Karpas-422 (cell line): ENCODE measurements at places on chromosomes 5 and 9. TPM values are rescaled to one million over a fixed set of nuclear protein-coding genes. Genes with fewer than 3 reads are reported as not detected.
A peak's percentile ranks its signal among the peaks of the same experiment; 100 is the strongest.

DNA sequence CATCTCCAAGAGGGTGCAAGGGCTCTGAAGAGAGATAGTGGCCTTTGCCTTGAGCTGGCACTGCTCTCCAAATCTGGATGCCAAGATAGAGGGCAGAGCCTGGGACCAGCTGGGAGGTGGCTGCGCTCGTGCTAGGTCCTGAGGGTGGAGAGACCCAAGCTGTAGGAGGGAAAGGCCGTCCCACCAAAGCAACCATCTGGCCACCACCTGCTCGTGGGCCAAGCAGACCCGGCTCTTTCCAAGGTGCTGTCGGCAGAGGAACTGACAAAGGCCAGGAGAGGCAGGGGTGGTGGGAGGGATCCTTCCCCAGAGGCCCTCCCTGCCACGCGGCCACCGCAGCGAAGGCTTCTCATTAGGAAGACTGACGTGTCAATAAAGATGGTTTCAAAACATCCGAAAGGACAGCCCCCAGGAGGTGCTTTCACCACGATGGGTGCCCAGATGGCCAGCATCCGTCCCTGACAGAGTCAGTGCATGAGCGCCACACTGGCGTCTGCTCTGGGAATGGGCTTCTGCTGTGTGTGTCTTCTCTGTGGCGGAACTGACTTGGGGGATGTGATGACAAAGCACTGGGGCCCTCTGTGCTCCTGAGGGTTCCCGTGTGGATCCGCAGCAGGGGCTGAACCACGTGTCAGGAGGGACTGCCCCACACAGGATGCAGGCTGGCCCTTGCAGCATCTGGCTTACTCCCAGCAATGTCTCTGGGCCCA lies 213.5 kb downstream of the FANCC start:
- no peak overlapping the region for H3K27ac ChIP-seq
- no peak overlapping the region for H3K4me3 ChIP-seq
- no peaks in the 10 kb centered on the region for H3K4me1 ChIP-seq
- H3K36me3 ChIP-seq: no peaks in the 10 kb centered on the region

DNA sequence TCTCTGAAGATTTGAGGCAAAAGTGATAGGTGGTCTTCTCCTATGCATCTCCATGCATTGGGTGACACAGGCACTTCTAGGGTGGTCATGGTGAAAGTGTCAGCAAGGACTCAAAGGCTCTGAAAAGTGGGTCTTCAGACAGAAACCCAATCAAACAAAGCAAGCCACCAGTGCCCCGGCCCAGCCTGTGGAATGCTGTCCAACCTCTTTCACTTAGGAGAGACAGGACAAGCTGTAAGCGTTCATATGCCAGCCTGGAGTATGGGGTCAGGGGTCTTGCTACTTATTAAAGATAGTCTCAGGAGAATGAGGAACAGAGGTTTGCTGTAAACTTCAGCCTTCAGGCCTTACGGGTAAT lies 324.5 kb downstream of the GADD45G start:
- no peak overlapping the region for H3K4me3 ChIP-seq
- no peaks in the 10 kb centered on the region for H3K27me3 ChIP-seq
- H3K27ac ChIP-seq: no peak overlapping the region
- H3K36me3 ChIP-seq: no peaks in the 10 kb centered on the region

- H3K27me3 ChIP-seq: no peaks in the 10 kb centered on the region
- no peak overlapping the region for H3K27ac ChIP-seq
- no peaks in the 10 kb centered on the region for H3K36me3 ChIP-seq
- H3K4me3 ChIP-seq: no peak overlapping the region
- DNase-seq: no peak
- no peaks in the 10 kb centered on the region for H3K4me1 ChIP-seq
Observed at GRCh38 chr5:121292664-121293063, 559.0 kb upstream of the FTMT start.

DNA sequence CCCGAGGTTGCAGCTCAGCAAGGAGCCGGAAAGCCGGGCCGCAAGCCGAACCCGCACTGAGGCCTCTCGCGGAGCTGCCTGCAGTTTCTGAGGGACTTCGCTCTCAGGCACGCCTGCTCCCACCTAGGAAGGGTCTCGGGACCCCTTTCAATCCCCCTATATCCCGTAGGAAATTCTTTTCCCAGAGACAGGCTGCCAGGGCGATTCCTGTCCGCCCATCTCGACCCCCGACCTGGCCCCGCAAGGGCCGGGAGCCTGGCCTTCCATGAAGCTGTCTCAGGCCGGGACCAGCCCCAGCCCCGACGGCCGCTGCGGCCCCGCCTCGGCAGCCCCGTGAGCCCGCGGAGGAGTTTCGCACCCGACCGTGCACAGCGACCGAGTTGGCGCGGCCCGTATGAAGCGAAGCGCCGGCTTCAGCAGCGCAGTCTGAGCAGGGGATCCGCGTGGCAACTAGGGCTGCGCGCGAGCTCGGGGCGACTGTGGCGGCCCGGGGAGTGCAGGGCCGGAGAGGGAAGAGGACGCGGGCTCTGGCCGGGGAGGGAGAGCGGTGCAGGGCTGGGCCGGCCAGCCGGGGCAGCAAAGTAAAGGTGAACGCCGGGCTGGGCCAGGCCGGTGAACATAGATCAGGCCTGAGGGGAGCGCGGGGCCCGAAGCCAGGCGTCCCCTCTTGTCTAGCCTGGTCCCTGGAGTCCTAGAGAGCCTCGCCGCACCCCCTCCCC lies 977 bp upstream of the PRDM12 start:
- H3K27me3 ChIP-seq: no peaks in the 10 kb centered on the region
- DNase-seq: no peak
- H3K4me1 ChIP-seq: no peaks in the 10 kb centered on the region
- no peak overlapping the region for H3K27ac ChIP-seq

- H3K27ac ChIP-seq: no peak overlapping the region
- DNase-seq: no peak
- H3K27me3 ChIP-seq: no peaks in the 10 kb centered on the region
- no peak overlapping the region for H3K4me3 ChIP-seq
- no peaks in the 10 kb centered on the region for H3K4me1 ChIP-seq
Observed at GRCh38 chr5:7394889-7395431, 978 bp upstream of the ADCY2 start.

GRCh38 chr5:84642795-84643194 lies 258.1 kb upstream of the EDIL3 start:
- no peak overlapping the region for H3K27ac ChIP-seq

- H3K27me3 ChIP-seq: no peaks in the 10 kb centered on the region
- H3K36me3 ChIP-seq: no peaks in the 10 kb centered on the region
- no peaks in the 10 kb centered on the region for H3K4me1 ChIP-seq
- no peak overlapping the region for H3K4me3 ChIP-seq
- no peak for DNase-seq
Observed at GRCh38 chr9:23686257-23686656, 139.8 kb downstream of the ELAVL2 start.

DNA sequence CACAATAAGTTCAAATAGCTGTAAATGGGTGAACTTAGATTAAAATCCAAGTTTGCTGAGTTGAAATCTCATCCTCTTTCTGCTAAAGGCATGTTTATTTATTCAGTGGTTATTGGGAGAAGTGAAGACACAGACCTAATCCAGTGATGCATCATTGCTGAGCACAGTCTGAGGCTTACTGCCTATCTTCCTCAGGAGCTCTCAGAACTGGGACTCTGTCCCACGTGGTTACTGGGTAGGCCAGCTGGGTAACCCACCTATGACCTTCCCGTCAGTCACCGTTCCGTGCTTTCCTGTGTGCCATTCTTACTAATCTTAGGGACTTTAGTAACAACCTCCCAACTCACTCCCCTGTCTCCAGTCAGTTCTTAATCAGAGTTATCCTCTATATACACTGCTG lies 226.8 kb upstream of the ATP10B start:
- DNase-seq: no peak
- H3K4me1 ChIP-seq: no peaks in the 10 kb centered on the region
- no peak overlapping the region for H3K4me3 ChIP-seq
- H3K27me3 ChIP-seq: no peaks in the 10 kb centered on the region

DNA sequence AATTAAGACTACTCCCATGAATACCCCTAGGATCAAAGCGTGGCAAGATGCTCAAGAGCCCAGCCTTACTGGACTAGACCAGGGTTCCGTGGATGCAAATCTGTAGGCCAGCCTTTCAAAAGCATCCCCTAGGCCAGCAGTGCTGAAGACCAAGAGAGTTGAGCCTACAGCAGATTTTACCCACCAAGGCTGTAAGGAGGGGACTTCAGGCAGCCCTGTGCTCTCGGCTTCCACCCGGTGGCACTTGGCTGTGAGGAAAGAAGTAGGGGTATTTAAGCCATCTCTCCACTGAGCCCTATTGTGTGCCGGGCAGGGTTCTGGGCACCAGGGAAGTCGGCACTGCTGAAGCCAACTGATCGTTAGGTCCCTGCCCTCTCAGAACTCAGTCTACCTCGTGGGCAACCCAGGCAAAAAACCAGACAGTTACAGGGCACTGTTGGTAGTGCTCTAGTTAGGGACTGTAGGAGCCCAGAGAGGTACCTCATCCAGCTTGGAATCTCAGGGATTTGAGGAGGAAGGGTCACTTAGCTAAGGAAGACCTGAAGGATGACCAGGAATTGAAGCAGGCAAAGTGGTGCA lies 25.5 kb downstream of the TCF7 start:
- H3K36me3 ChIP-seq: peaks cover 12% of the 10 kb centered on the region; the same call in 1 of the 2 replicates
- no peak for DNase-seq
- H3K27ac ChIP-seq: no peak overlapping the region

DNA sequence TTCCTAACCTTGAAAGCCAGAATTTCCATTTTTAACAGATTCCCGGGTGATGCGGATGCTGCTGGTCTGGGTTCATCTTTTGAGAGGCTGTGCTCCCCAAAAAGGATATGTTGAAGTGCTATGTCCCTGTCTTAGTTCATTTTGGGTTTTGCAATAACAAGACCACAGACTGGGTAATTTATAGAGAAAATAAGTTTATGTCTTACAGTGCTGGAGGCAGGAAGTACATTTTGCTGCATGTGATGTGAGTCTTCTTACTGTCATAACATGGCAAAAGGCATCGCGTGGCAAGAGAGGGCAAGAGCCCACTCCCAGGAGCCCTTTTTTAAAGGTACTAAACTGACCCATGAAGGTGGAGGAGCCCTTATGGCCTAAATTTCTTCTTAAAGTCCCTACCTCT lies 114.1 kb downstream of the DAPK1 start:
- no peaks in the 10 kb centered on the region for H3K36me3 ChIP-seq
- H3K4me3 ChIP-seq: no peak overlapping the region
- no peak for DNase-seq
- H3K27me3 ChIP-seq: no peaks in the 10 kb centered on the region

GRCh38 chr9:86301686-86302085 lies 19.3 kb upstream of the ISCA1 start:
- H3K4me1 ChIP-seq: peaks cover 31% of the 10 kb centered on the region
- no peak for DNase-seq
- H3K27ac ChIP-seq: peak overlapping the region; percentile 75
- no peaks in the 10 kb centered on the region for H3K27me3 ChIP-seq

Gene LCN1
- not detected in 2 replicates for total RNA-seq

Gene GLE1
- 26.5 and 32.7 TPM in 2 replicates for total RNA-seq

Gene CXCL14
- total RNA-seq: not detected in 2 replicates

Gene ZBTB43
- total RNA-seq: 6.4 and 6.5 TPM in 2 replicates

Gene RAI14
- not detected in 2 replicates for total RNA-seq
